ENCODE measurements at places on chromosomes 6 and 20.

DNA sequence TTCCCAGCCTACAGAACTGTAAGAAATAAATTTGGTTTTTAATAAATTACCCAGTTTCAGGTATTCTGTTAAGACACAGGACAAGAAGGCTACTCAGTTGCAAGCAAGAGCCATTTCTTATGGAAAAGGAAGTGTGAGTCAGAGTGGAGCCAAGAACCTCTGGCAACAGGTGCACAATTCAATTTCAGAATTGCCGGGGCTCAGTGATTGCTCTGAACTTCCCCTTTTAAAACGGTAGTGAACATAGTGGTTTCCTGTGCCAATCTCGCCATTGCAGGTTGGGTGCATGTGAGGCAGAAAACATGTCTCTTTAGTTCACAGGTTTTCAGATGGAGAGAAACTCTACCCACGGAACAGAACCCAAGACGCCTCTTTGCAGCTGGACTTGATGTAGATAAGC lies 16.4 kb downstream of the PIGT start:
- DNase-seq: no peak

DNA sequence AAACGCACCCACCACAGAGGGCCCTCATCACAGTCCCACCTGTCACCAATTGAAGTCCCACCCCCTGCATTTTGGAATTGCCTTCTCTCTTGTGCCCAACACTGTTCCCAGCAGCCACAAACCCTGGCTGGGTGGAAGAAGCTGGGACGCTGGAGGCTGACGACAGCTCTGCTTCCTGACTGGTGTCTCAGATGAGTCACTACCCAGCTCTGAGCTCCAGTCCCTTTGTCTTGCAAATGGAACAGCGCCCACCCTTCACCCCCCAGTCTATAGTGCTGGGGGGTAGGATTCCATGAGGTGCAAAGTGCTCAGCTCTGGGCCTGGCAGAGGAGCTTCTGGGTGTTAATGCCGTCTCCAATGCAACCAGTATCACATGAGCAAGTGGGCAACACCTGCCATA lies 85.3 kb downstream of the DLGAP4 start:
- no peak for DNase-seq

DNA sequence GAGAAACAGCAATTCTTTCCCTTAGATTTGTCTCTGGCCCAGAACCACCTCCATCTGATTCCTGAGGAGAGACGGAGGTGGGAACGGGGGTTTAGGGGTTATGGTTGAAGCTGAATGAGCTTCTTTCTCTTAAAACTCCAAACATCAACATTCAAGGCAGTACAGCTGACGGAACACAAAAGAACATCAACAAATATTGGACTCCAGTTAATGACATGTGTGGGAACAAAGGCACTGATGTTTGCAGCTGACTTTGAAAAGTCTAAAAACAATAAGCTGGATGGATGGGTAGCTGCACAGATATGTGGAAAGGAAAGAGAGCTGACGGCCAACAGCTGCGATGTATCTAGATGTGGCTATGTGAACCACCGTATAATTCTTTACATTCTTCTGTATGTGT lies 256.5 kb downstream of the SOD2 start:
- DNase-seq: no peak

- no peak for DNase-seq
These were observed 26.1 kb downstream of the C20orf203 start for GRCh38 chr20:32647606-32648005.

- no peak for DNase-seq
These were observed 865 bp downstream of the STK38 start for GRCh38 chr6:36546308-36546919.

GRCh38 chr6:33632558-33633039 lies 11.5 kb downstream of the ITPR3 start:
- no peak for DNase-seq

GRCh38 chr6:157929076-157929475 lies 52.6 kb upstream of the SYNJ2 start:
- no peak for DNase-seq

DNA sequence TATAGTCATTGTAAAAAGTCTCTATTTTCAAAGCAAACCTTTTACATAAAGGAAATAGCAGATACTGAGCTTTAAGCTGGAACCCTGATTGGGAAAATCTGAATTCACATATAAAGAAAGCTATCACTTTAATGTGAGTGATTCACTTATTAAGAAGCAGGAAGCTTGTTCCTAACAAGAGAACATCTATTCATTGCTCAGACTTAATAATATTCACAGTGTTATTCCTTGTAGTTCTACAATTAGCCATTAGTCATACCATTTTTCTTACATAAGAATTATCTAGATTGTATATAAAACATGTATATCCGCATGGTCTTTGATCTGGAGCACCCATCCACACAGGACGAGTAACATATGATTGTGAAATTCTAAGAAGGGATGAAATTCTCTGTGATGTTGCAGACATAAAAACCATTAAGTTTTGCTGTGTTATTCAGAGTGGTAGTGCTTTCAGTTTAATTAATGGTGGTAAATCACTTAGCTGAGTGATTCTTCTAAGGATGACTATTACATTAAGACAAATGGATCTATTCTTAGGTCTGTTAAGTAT lies 71.1 kb upstream of the FOXQ1 start:
- no peak for DNase-seq

GRCh38 chr20:37452236-37452635 lies 68.8 kb upstream of the NNAT start:
- no peak for DNase-seq

DNA sequence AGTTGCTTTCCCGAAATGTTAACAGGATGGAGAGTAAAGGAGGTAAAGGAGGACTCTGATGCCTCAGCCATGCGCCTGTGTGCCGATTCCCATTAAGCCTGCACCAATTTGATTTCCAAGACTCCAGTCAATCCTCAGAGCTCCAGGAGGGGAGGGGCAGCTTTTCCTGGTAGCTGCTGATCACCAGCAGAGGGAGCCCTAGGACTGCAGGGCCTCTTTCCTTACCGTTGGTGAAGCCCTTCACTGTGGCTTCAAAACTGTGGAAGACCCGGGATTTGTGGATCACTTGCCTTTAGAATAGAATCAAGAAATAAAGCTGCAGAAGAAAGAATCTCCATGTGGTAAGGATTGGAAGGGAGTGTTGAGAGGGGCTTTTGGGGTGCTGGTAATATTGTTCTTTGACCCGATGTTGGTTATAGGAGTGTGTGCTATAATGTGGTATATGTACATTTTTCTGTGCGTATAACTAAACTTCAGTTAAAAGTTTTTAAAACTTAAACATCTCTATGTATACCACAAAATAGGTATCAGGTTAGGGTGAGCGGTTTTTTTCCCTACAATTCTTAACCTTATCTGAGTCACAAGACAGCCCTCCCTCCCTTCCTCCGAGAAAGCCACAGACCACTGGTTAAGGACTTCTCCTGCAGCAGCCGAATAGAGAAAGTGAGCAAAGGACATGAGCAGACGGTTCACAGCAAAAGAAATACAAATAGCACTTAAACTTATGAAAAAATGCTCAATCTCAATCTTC lies 6.9 kb upstream of the OSER1 start:
- peak; percentile 62 for DNase-seq

DNA sequence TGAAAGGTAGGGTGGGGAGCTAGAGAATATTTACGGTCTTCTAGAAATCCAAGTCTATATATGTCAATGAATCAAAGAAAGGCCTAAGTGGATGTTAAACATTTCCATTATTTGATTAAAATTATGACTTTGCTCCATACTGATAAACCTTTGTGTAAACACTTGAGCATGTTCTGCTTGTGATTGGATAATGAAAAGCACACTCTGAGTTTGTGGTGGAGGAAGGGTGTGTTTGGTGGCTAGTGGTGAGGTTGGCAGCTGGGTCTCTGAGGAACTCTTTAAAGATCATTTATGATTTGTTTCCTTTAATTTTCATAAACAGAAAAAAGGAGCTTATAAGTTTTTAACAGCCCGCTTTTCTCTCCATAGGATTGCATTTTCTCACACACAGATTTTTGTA lies 84.7 kb downstream of the RFPL4B start:
- no peak for DNase-seq

- no peak for DNase-seq
These were observed 159.2 kb downstream of the CD109 start for GRCh38 chr6:73854998-73855718.

DNA sequence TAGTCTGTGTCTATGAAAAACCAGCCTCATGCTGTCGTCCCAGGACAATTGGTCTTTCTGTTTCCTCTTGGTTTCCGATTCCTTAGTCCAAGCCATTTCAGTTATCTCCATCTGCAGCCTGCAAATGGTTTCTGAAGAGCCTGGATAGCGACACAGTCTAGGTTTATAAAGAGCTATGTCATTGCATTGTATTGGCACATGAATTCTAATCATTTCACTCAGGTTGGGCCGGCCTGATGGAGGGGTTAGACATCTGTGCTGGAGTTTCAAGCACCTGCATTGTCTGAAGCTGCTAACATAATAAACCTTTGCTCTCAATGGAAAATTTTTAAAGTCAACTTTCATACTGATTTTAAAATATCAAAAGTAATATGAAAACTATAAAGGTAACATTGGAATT lies 232.6 kb upstream of the MAP3K7 start:
- DNase-seq: no peak

- DNase-seq: no peak
These were observed 187.8 kb upstream of the PRDM1 start for GRCh38 chr6:105898286-105898685.

DNA sequence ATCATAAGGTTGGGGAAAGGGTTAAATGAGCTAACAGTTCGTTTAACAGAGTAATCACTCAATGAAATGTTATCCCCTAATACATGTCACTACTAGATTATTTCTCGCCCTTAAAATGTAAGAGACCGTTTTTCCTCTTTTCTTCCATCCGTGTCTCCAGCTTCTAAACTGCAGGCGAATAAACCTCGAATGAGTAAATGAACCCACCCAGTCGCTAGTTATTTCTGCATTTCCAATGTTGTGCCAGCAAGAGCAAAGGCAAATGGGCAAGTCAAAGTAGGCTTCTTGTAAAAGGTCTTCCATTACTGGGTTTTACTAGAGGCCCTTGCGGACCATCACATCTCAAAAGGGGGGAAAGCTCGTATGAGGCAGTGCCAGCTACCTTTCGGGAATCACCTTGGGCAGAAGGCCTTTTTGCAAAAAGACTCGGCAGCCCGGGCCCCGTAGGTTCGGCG lies 400 bp upstream of the SMAP1 start:
- DNase-seq: no peak

- no peak for DNase-seq
These were observed 26.2 kb downstream of the CTCFL start for GRCh38 chr20:57498425-57499400.
